Activated effector memory CD4-positive, alpha-beta T cell treated with Interleukin-2 at 50 U/mL for 16 hours (primary cell): ENCODE measurements at places on chromosomes 5 and 9.

DNA sequence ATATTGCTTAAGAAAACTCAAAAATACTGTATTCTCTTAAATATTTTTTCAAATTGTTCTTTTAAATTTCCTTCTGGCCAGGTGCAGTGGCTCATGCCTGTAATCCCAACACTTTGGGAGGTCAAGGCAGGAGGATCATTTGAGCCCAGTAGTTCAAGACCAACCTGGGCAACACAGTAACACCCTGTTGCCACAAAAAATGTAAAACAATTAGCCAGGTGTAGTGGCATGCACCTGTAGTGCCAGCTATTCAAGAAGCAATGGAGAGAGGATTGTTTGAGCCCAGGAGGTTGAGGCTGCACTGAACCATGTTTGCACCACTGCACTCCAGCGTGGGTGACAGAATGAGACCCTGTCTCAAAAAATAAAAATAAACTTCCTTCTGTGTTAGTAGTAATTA is 94.3 kb downstream of the STRBP start:
- DNase-seq = no peak

- DNase-seq = no peak
Observed at GRCh38 chr5:123450114-123450513, 26.9 kb upstream of the CEP120 start.

DNA sequence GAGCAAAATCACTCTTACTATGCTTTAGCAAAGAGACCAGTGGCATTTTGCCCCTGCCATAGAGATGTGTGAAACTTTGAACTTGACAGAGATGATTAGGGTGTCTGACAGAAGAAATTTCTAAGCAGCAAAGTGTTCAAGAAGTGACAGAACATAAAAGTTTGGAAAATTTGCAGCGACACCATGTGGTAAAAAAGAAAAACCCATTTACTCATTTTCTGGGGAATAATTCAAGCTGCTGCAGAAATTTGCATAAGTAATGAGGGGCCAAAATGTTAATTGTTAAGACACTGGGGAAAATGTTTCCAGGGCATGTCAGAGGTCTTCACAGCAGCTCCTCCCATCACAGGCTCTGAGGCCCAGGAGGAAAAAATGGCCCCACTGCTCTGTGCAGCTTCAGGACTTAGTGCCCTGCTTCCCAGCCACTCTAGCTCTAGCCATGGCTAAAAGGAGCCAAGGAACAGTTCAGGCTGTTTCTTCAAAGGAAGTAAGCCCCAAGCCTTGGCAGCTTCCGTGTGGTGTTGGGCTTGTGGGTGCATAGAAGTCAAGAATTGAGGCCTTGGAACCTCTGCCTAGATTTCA is 6.1 kb upstream of the AP3B1 start:
- no peak for DNase-seq

DNA sequence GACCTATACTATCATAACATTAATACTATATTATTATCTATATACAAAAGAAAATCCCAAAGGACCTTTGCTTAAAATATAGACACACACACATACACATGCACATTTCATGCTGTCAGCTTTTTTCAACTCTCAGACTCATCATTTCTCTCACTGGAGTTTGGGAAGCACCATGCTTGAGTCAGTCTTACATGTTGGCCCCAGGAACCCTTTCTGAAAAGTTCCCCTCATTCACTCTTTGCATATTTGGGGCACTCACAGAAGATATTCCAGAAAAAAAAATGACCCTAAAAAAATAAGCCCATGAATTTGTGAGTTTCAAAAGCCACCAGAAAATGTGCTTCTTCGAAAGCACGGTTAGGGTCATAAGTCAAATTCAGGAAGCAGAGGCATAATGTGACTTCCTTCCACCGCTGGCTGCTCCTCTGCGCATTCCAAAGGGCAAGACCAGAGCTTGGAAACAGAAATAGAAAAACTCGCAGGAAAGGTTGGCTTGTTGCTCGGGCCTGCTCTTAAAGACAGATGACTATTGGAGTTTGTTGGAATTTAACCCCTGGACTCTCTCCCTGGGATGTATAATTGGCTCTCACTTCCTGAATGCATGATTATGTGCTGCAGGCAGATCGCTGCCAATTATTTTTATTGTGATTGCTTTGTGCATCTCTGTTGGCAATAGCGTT is 129.7 kb upstream of the IQGAP2 start:
- no peak for DNase-seq

GRCh38 chr5:149466457-149466972 is 84.7 kb downstream of the CSNK1A1 start:
- DNase-seq = no peak

DNA sequence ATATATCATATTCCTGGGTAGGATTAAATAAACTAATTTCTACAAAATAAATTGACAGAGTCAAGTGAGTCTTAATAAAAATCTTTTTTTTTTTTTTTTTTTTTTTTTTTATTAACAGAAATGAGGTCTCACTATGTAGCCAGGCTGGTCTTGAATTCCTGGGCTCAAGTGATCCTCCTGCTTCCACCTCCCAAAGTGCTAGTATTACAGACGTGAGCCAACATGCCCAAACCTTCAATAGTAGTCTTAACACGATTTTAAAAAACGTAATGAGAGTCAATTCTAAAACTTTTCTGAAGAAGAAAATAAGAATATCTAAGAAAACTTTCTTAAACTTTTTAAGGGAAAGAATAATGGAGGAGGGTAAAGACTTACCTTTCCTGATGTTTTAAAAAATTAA is 84.2 kb downstream of the YIPF5 start:
- DNase-seq = no peak

GRCh38 chr5:64330728-64331231 is 165.1 kb downstream of the RNF180 start:
- no peak for DNase-seq

DNA sequence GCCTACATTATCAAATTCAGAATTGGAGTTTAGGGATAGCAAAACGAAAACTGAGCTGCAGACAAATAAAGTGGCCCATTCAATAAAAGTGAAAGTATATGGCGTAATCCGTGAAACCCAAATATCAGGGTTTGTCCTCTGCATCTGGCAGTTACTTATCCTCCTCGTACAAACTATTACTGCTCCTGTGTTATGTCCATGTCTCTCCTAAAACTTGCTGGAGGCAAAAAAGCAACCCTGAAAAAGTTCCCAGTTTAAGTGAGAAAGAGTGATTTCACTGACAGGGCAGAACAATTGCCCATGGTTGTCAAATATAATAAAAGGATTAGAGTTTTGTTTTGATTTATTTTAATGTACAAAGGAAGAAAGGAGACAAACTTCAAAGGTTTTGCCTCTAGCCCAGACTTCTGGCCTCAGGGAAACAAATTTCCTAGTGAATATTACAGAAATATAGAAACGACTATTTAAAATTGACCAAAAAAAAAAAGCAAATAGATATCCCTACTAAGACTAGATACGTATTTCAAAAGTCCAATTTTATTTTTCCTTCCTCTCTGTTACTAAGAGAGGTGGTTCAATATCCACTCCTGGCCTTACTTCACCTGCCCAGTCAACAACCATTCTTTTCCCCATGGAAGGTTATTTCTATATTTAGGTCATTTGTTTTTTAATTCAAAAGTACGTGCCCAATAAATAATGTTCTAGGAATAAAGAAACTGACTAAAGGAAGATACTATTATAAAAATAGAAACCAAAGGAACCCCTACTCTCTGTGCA is 50.0 kb downstream of the NFIB start:
- no peak for DNase-seq

- DNase-seq = no peak
Observed at GRCh38 chr5:44646016-44646415, 162.7 kb upstream of the MRPS30 start.

DNA sequence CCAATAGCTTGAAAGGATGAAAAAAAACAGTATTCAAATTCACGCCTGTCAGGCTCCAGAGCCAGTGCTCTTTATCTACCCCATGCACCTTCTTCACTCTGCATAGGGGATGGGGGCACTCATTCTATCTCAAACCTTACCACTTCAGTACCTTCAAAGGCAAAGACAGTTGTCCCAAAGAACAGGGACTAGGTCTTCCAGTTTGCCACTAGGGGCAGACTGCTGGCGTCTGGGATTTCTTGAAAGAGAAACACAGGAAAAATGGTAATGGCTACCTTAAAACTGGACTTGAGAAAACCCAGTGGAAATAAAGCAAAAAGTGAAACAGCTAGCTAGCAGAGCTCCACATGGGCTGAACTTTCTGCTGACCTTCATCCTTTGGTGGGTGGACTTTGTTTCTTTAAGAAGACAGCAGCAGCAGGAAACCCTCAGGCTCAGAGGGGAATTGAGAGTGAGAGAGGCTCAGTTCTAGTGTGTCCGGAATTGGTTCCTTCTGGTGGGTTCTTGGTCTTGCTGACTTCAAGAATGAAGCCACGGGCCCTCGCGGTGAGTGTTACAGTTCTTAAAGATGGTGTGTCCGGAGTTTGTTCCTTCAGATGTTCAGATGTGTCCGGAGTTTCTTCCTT is 41.0 kb upstream of the SLC36A1 start:
- no peak for DNase-seq

GRCh38 chr5:142894749-142895148 is 124.6 kb downstream of the ARHGAP26 start:
- DNase-seq = no peak

DNA sequence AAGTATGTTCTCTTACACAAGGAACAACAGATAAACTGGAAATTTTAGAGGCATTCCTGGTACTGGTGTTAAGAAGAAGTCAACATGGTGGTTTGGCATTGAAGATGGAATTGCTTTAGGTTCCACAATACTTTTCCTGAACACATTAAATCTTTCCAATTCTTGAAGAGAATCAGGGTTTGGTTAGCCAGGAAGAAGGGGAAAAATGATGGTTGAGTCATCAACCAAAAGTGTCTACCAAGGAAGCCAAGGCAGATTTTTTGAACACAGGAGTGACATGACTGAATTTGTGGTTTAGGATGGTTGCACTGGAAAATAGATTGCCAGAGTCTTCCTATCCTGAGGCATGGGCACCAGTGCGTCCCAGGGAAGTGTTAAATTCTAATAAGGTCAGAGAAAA is 433.4 kb downstream of the TMEM38B start:
- DNase-seq = no peak

- no peak for DNase-seq
Observed at GRCh38 chr5:155024015-155024414, 10.5 kb downstream of the KIF4B start.

DNA sequence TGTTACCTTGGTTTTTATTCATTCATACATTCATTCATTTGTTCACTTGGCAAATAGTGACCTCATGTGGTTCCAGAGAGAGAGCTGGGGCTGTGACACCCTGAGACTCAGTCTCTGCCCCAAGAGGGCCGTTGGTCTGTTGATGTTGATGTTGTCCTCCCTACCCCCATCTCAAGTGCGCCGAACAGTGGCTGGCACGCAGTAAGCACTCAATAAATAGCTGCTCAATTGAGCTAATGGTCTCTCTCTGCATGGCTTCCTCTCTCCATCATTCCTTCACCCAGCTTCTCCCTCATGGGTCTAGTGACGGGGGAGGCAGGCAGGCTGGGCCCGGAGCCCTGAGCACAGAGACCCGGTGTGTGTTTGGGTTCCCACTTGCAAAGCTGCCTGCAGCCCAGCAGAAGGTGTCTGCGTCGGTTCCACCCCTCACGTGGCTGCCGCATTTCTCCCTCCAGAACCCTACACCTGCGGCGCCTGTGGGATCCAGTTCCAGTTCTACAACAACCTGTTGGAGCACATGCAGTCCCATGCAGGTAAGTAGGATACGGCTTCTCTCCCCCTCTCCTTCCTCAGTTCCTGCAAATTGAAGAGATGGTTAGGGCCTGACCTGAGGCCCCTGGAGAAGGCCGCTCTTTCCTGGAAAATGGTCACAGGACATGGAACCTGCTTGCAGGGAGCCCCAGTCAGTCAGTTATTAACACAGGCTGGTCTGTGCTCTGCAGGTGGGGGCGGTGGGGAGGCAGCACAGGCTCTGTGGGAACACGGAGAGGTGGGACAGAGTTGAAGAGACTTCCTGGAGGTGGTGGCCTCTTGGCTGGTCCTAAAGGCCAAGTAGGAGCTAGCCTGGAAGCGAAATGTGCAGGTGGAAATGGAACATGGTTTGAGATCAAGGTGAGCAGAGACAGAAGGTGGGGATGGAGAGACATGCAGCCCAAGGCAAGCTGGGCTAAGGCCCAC is 42.0 kb downstream of the AMBP start:
- DNase-seq = no peak

DNA sequence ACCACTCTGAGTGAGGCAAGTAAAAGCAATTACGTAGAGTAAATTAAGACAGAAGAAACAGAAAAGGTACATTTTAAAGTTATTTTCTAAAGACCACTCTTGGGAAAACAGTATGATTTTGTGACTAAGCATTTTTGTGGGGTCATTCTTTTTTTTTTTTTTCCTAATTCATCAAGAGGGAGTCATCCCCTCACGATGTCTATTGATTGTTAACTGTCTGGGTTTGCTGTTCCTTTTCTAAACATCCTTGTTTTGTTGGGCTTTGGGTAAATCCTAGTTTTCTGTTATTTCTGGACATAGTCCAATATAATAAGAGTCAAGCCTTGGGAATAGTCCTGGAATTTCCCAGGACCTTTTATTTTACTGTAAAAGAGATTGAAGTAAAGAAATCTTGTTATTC is 63.8 kb downstream of the ANKRD55 start:
- DNase-seq = no peak

GRCh38 chr9:80378669-80379293 is 807.0 kb downstream of the TLE4 start:
- DNase-seq = no peak

DNA sequence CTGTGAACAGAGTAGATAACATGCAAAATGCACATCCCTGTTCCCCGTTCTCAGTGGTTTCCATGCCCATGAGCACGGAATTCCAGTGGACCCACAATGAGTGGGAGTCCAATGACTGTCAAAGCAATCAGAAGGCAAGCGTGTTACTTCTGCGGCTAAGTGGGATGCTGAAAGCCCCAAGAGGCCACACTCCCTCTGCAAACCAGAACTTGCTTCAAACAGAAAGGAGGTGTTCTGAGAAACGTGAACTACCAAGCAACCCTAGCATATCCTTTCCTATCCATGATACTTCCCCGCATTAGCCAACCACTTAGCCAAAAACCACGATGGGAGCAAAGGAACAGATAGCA is 21.7 kb upstream of the MVB12B start:
- no peak for DNase-seq

DNA sequence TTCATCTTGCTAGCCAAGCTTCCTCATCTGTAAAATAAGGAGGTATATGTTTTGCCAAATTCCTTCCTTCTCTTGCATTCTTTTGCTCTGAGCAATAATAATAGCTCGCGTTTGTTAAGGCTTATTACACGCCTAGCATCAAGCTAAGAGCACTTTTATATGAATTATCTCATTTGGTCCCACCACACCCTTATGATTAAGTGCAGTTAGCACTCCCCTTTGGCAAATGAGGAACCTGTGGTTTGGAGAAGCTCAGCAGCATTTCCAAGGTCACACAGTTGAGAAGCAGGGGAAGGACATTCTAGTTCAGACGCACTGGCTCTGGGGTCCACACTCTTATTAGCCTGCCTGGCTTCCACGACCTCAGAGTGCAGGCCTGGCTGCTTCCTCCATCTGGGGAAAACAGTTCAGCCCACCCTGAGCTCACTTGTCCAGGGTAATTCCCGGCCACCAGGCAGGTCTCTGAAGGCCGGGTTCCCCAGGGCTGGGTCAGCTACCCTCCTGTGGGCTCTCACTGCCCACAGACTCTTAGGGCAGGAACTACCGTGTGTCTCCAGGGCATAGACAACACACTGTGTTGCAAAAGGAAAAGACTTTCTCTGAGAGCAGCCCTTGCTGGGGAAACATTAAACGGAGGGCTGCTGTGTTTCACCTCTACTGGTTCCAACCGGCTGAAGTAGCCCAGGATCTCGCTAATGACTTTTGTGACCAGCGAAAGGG is 9.9 kb upstream of the FBP1 start:
- no peak for DNase-seq

GRCh38 chr5:36944607-36945225 is 68.1 kb downstream of the NIPBL start:
- no peak for DNase-seq
